ENCODE measurements at places on chromosomes 5 and 9.

GRCh38 chr9:110975969-110976368 lies 62.3 kb downstream of the LPAR1 start:
- no peak for DNase-seq

DNA sequence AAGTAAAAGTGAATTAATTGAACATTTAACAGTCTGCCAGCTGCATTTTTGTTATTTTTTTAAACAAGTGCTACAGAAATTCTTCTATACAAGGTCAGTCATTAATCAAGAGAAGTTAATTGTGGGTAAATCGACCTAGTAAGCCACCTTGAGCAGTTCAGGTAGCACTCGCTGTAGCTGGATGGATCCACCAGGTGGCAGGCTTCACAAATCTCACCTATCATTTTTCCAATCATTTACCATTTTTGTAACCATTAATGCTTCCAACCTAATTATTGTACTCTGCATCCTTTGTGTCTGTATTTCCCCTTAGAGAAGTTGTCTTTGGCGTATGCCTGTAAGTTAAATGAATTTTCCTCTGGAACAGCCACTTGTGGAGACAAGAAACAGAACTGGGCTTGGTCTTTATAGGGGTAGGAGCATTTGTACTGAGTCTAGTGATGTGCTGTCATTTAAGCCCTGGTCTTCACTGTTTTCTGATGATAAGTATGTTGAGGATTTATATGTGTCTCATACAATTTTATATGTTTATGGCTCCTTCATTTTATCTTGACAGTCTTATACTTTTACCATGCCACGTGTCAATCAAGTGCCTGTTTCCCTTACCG lies 39.5 kb downstream of the CD180 start:
- DNase-seq = peak; percentile 70

- no peak for DNase-seq
Observed at GRCh38 chr9:136757751-136758140, 297 bp downstream of the LCN8 start.

GRCh38 chr9:106478727-106479126 lies 384.2 kb upstream of the ZNF462 start:
- DNase-seq = no peak

- DNase-seq = no peak
Observed at GRCh38 chr5:75862872-75863271, 145.6 kb upstream of the POC5 start.

DNA sequence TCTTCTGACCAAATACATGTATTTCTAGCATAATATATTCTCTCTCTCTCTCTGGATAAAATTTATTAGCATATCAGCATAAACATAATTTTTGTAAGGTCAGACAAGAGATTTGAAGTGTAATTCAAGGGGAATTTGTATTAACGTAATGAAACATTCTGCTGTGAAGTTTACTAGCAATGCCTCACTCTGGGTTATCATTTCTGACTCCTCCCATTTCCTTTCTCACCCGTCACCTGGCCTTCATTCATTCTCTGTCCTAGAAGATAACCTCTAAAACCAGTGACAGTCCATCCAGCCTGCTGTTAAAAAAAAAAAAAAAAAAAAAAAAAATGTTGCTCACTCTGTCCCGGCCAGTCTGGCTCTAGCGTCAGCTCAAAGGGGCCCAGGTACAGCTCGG lies 27.1 kb downstream of the GRAMD2B start:
- DNase-seq = peak; percentile 58

GRCh38 chr5:4924577-4924976 lies 215.6 kb upstream of the ADAMTS16 start:
- no peak for DNase-seq

DNA sequence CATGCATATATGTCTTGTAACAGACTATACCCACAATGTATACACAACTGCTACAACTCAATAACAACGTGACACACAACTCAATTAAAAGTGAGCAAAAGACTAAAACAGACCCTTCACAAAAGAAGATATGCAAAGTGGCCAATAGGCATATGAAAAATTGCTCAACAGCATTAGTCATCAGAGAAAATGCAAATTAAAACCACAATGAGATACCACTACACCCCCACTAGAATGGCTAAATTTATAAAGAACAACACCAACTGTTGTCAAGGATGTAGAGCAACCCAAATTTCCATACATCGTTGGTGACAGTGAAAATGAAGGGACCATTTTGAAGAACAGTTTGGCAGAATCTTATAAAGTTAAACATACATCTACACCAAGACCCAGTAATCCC lies 38.9 kb downstream of the GABRB2 start:
- no peak for DNase-seq

DNA sequence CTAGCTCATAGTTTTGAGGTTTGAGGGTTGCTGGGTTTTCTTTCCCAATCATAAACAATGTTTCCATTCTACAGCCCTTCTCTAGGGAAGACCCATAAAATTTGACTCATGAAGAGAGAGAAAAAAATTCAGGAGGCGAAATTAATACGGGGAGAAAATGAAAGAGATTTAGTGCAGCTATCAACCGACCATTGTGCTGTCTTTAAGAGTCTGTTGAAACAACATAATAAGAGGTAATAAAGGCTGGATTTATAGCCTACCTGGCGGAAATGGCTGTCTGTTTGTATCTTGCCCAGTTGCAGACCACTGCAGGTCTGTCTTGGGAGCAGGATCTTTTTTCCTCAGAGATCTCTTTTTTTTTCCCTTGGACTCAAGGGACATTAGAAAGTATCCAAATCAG lies 66.9 kb downstream of the TLR4 start:
- DNase-seq = no peak

GRCh38 chr5:143248822-143249579 lies 154.5 kb downstream of the NR3C1 start:
- no peak for DNase-seq

DNA sequence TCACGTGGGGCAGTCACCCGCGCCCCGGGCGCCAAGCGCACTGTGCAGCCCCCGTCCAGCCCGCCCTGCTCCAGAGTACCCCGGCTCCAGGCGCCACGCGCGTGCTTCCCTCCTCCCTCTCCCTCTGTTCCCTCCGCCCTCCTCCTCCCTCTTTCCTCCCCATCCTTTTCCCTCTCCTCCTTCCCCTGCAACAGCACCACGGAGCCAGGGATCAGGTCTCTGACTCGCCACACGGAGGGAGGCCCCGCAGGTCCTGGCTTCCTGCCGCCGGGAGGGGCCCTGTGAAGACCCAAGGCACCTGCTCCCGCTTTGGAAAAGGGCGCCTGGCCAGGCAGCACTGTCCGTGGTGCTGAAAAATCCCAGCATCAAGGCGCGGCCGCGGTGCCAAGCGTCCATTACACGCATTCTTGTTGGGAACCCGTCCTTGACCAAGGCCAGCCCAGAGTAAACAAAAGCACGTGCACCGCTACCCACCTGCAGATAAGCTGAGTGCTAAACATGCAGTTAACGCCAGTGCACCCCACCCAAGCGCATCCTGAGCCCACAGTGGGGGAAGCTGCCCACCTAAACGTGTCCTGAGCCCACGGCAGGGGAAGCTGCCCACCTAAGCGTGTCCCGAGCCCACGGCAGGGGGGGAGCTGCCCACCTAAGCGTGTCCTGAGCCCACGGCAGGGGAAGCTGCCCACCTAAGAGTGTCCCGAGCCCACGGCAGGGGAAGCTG lies 21.7 kb downstream of the SLC6A18 start:
- no peak for DNase-seq

GRCh38 chr5:135930029-135930948 lies 24.5 kb downstream of the LECT2 start:
- DNase-seq = no peak

DNA sequence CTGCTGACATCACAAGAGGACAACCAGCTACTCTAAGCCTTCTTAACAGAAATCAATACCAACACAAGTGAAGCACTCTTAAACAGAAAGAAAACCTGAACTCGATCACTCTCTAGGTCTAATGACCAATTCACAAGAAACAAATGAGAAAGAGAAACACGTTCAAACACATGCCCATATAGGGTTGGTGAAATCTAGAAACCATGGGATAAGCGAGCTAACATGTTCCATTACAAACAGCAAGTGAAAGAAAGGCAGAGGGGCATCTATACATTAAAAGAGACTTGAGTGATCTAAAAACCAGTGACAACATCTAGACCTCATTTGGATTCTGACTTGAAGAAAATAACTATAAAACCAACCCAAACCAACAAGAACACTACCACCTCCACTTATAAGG lies 74.9 kb upstream of the RETREG1 start:
- no peak for DNase-seq

GRCh38 chr9:98886691-98887229 lies 56.9 kb upstream of the COL15A1 start:
- no peak for DNase-seq

DNA sequence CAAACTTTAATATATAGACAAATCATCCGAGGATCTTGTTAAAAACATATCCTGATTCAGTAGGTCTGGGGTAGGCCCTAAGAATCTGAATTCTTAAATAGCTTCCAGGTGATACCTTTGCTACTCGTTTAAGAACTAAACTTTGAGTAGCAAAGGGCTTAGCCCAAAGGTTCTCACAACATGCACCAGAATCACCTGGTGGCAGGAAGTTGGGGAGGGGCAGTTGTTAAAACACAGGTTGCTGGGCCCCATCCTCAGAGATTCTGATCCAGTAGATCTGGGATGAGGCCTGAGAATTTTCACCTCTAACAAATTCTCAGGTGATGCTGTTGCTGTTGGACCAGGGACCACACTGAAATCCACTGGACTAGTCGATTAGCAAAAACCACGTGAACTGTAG lies 20.0 kb upstream of the RGMB start:
- no peak for DNase-seq

DNA sequence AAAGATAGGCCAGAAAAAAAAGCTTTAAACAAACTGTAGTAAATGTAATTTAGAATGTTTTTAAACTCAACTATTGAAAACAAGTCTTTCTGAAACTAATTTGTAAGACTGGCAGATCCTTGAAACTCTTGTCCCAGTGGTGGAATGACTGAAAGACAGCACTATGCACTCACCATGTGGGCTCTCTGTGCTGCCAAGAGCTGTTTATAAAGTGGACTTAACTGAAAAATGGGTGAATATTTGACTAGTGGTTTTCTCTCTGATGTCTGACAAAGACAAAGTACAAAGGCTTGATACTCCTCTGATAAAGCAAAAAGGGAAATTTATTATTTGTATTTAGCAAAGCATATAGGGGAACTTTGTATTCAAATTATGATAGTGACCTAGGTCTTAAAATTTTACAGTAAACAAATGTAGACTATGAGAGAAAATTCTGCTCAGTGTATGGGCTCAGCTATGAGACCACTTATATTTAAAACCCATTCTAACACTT lies 635.4 kb downstream of the NR2F1-AS1 start:
- no peak for DNase-seq

DNA sequence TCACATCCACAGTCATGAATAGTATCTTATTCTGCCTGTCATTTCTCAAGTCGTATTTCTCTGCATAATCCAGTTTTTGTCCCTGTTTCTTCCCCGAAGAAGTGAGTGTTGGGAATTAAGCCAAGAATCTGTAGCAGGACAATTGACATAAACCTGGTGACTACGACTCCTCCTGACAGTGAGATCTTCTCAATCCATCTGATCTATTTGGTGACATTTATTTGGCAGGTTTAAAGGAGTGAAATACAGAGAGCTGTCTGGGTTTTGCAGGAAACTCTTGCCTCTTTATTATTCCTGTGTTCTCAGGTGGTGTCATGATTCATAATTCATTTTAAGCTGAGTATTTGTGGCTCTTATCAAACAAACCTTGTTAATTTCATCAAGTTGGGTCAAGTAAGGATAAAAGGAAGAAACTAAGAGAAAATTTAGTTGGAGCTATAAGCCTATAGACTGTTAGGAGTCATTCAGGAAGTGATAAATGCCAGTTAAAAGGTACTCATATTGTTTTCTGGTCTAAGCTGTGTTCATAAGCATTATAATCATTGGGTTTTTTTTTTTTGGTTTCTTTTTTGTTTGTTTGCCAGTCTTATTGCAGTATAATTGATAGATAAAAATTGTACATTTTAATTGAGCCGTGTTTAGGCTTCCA lies 95.9 kb upstream of the PCSK1 start:
- DNase-seq = no peak

All from CD4-positive, alpha-beta T cell treated with Interleukin-12 subunit alpha and Interleukin-12 subunit beta, for 1 hour (primary cell).